NCI-H748 treated with DMSO at 0.1 percent for 48 hours (cell line): ENCODE measurements at places on chromosomes 5 and 9.
A peak's percentile ranks its signal among the peaks of the same experiment; 100 is the strongest.

- no peak for DNase-seq
Observed at GRCh38 chr9:13705373-13705772, 425.9 kb upstream of the MPDZ start.

- DNase-seq, result no peak
Observed at GRCh38 chr5:115461506-115462290, 82.9 kb downstream of the FEM1C start.

DNA sequence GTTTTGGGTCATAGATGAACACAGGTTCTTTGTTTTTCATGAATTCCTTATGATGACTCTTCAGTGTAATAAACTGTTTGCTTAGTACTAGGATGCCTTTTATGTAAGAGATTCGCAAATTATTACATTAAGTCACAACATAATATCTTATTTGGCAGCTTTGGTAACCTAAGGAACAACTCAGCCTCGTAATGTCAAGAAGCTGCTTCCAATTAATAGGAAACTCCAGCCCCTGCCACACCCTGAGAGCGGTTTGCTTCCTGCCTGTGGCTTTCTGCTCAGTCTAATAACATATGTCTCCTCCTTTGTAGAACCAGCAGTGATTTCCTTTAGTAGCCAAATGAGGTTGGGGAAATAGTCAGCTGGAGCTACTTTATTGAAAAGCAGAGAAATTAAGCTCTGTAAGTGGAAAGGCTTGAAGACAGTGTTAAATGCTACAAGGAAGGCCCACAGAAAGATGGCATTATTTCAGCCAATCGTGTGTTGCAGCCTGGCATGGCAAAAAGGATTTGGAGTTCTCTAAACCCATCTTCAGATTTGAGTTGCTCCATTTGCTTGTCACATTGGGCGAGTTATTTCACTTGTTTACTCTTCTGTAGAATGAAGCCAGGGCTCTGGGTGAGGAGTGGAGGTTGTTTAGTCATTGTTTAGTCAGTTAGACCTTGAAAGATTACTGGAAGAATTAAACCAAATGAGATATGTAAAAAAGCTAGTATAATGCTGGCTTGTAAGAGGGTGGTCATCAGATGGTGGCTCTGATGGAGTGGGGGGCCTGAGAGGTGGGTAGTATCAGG lies 54.1 kb downstream of the MTAP start:
- no peak for DNase-seq

DNA sequence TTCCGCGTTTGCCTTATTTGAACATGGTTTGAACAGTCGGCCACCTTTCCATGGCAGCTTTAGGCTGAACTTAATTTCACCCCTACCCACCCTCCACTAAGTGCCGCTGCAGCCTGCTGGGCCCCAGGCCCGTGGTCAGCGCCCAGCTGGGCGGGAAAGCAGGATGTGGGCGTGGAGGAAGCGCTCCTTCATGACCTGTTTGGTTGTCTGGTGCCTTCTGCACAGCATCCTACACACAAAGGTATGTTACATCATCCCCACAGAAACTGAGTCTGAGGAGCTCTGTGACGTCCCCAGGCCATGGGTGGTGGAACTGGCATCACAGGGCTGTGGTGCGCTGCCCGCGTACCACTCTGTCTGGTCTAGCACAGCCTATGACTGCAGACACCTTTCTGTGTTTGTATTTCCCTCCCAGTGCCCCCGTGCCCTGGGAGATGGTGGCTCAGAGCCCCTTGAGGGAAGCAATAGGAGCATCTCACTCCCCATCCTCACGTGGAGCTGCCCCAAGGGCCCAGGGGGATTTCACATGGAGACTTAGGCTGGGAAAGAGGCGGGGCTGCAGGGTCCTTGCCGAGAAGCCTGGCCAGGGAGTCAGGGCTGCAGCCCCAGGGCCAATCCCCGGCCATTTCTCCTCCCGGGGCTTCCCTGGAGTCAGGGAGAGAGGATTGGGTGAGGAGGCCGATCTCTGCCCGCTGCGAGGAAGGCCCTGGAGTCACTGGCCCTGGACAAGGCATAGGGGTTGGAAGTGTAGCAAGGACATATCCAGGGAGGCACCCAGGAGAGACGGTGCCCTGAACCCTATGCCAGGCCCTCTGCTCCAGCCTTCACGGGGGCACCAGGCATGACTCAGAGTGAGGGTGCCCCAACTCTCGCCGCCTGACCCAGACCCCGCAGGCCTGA lies 37.5 kb upstream of the SUSD3 start:
- no peak for DNase-seq

DNA sequence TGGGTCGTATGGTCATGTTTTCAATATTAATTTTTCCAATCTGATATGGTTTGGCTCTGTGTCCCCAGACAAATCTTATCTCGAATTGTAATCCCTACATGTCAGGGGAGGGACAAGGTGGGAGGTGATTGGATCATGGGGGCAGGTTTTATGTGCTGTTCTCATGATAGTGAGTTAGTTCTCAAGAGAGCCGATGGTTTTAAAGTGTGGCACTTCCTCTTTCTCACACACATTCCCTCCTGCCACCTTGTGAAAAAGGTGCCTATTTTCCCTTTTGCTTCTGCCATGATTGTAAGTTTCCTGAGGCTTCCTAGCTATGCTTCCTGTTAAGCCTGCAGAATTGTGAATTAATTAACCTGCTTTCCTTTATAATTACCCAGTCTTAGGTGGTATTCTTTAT lies 309.1 kb upstream of the GRIN3A start:
- no peak for DNase-seq

GRCh38 chr5:8961956-8962355 lies 583.9 kb downstream of the SEMA5A start:
- no peak for DNase-seq

DNA sequence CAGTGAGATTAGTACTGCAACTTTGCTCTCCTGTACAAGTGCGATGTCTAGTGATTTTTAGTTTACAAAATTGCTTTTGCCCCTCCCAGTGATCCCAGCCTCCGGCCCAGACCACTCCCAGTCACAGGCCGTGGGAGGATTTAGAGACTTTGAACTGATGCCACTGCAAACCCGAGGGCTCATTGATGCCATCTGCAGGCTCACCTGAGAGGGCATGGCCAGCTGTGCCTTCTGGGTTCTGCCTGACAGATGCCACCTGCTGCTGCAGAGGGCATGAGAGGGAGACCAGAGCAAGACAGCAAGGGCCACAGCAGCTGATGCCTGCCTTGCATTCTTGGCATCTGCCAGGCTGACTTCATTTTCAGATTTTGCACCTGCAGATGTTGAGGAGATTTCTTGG lies 593.8 kb downstream of the CDK5RAP2 start:
- no peak for DNase-seq

DNA sequence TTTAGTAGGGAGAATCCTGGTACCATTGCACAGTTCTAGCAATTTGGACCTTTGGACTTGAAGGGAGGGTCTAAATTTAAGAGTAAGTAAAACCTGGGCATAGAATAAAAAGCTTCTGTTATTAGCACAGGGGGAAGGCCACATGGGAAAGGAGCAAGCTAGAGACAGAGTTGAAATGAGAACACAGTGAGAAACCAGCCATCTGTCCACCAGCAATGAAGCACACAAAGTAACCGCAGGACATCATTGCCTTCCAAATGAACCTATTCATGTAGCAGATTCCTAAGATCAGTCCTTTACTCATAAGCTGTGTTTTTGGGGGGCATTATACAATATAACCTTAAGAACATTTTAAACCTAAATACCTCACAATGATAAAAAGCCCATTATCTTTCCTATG lies 407.4 kb downstream of the HCN1 start:
- no peak for DNase-seq

DNA sequence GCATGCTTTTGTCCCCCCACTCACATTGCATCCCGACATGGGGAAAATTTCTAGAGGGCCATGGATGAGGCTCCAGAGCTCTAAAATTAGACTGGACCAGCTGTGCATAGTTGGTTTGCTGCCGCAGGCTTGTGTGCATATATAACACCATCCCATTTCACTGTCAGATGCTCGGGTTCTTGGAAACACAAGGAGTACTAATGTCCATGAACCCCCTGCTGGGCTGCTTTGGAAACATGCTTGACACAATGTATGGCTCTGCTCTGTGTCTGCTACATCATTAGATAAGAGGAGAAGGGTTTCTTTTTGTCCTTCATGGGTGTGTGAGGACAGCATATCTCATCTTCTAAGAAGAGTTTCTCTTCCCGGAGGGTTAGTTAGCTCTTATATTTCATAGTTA lies 292.1 kb upstream of the RORB start:
- DNase-seq, result no peak

DNA sequence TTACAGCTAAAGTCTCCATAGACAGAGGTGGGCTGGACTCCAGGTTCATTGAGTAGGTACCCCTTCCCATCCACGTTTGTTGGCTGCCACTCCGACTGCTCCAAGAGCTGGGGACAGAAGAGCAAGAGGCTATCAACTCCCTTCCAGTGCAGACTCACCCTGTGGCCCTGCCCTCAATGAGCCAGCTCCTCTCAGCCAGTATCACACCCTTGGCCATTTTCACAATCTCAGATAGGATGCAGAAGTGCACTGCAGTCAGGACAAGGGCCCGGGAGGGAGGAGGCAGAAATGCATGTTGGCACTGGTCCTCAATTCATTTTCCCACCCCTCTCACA lies 6.2 kb downstream of the IRF1 start:
- no peak for DNase-seq

GRCh38 chr9:115132648-115133047 lies 14.7 kb upstream of the TNC start:
- no peak for DNase-seq

- no peak for DNase-seq
Observed at GRCh38 chr9:79570448-79571308, 1.1 kb upstream of the TLE4 start.

- DNase-seq, result no peak
Observed at GRCh38 chr9:107131108-107131799, 151.8 kb upstream of the RAD23B start.

- no peak for DNase-seq
Observed at GRCh38 chr9:122857815-122858214, 29.4 kb upstream of the PDCL start.

DNA sequence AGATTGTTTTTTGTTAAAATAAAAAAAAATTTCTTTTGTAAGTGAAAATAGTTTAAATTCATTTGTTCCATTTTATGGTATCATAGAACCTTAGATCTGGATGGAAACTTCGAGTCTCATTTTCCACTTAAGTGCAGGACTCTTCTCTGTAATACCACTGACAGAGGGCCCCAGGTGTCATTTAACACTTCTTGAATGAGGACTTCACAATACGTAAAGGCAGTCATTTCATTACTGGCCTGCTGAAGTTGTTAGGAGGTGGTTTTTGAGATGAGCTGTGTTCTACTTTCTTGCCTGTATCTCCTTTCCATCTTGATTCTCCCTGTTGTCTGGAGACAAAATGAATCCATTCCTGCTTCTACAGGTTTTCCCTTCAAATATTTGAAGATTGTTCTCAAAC lies 455.3 kb downstream of the DMRT2 start:
- no peak for DNase-seq

- no peak for DNase-seq
Observed at GRCh38 chr5:129377504-129377903, 82.6 kb upstream of the ADAMTS19 start.

- DNase-seq, result no peak
Observed at GRCh38 chr9:136965771-136966484, 11.4 kb upstream of the PTGDS start.

DNA sequence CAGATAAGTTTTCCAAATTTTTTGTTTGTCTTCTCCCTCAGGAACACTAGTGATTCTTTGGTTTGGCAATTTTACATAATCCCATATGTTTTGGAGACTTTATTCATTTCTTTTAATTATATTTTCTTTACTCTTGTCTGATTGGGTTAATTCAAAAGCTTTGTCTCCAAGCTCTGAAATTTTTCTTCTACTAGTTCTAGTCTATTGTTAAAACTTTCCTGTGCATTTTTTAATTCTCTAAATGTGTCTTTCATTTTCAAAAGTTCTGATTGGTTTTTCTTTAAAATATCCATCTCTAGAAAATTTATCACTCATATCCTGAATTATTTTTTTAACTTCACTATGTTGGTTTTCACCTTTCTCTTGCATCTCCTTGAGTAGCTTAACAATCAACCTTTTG lies 92.2 kb downstream of the INVS start:
- no peak for DNase-seq

- no peak for DNase-seq
Observed at GRCh38 chr5:59838989-59839388, 54.5 kb downstream of the PDE4D start.

- no peak for DNase-seq
Observed at GRCh38 chr9:84270847-84271530, 69.6 kb downstream of the SLC28A3 start.

GRCh38 chr9:136625101-136626065 lies 37.3 kb upstream of the EGFL7 start:
- DNase-seq, result no peak

GRCh38 chr9:35518225-35518821 lies 28.4 kb downstream of the RUSC2 start:
- no peak for DNase-seq

- DNase-seq, result peak; percentile 82
Observed at GRCh38 chr9:127980706-127981558, at the start of gene EEIG1. EEIG1 (minus strand) TSS chr9:127980989; CDS start chr9:127980137, 852 bp downstream.

- DNase-seq, result no peak
Observed at GRCh38 chr5:169942181-169942580, 38.1 kb downstream of the INSYN2B start.

GRCh38 chr9:133203506-133204075 lies 5.5 kb downstream of the OBP2B start:
- no peak for DNase-seq

DNA sequence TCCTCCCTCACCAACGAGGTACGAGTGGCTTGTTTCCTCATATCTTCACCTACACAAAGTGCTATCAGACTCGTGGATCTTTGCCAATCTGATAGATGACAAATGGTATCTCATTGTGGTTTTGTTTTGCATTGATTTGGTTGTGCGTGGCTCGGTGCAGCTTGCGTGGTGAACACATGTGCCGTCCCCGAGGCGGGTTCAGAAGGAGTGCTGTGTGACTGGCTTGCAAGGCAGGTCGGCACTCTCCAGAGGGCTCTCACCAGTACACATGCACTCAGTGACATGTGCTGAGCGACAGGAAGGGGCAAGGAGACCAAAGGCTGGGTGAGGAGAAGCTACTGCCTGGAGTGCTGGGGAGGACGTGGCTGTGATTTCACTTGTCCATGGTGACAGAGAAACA lies 95.3 kb upstream of the PITX1 start:
- DNase-seq, result no peak

GRCh38 chr9:105070176-105070575 lies 142.2 kb upstream of the ABCA1 start:
- no peak for DNase-seq

DNA sequence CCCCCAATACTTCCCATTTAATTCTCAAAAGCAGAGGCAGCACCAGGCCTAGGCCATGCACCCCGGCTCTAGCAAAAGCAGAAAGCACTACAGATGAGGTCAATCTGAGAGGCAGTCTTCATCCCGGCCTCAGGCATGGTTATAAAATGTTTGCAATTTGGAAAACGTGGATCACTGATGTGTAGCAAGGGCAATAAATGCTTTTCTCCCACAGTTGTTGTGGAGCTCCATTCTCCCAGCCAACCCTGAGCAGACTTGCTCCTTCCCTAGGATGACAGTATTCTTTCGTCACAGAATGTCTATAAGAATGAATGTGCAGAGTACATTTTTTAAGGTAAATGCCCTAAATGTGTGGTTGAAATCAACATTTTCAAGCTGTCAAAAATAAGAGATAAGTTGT lies 157.3 kb upstream of the DAPK1 start:
- no peak for DNase-seq
